ENCODE measurements at places on chromosomes 5 and 9.

- DNase-seq, result no peak
These were observed 4.0 kb downstream of the ZBED3 start for GRCh38 chr5:77083088-77083487.

- DNase-seq, result peak; percentile 26
These were observed 93.4 kb downstream of the RXRA start for GRCh38 chr9:134419684-134420076.

- no peak for DNase-seq
These were observed 49.6 kb upstream of the ADAMTS19 start for GRCh38 chr5:129410488-129410887.

DNA sequence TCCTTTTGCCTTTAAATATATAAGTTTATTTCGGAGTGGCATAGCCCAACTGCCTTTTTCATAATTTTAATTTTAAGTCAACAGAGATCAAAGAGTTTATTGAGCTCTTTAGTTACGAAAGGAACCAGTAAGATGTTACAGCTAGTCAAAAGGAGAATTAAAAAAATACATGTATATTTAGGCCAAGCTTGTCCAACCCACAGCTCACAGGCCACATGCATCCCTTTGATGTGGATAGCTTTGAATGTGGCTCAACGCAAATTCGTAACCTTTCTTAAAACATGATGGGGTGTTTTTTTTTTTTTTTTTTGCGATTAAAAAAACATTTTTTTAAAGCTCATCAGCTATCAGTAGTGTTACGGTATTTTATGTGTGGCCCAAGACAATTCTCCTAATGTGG lies 50.2 kb upstream of the IL31RA start:
- DNase-seq, result no peak

- DNase-seq, result no peak
These were observed 24.9 kb upstream of the DCAF12 start for GRCh38 chr9:34151398-34151797.

- DNase-seq, result peak; percentile 12
These were observed 151.6 kb upstream of the MEF2C start for GRCh38 chr5:89034588-89034987.

GRCh38 chr5:137856201-137856600 lies 11.5 kb upstream of the MYOT start:
- DNase-seq, result no peak

- no peak for DNase-seq
These were observed 68.4 kb downstream of the GAPVD1 start for GRCh38 chr9:125329978-125330377.

DNA sequence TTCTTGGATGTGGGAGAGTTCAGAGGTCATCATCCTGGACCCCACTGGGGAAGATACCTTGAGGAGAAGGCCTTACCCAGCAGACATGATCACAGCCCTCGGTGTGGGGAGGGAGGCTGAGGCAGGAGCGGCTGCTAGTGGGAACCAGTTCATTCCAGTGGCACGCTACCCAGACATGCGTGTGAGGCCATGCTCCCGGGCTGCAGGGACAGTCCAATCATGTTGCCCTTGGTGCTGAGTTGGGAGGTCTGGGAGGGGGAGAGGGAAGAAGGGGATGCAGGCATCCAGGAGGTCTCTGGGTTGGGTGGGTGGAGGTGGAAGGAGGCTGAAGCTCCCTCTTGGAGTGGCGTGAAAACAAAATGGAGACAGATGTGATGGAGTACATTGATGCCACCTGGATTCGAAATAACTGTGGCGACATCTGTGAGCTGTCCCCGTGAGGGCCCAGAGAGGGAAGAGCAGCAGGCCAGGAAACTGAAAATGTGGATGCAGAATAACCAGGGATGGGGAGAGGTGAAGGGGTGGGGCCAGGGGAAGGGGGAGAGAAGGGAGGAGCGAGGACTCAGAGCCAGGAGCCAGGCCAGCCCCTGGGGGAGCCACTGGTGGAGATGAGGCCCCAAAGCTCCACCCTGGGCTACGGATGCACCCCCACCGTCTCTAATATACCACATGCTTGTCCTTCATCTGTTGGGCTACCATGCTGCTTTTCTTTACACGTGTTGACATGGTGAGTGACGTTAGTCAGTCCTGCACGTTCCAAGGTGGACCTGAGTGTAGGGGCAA lies 16.2 kb downstream of the NDUFS6 start:
- no peak for DNase-seq

GRCh38 chr5:10793785-10794184 lies 32.8 kb upstream of the DAP start:
- no peak for DNase-seq

GRCh38 chr5:176817369-176817840 lies 7.0 kb downstream of the UNC5A start:
- DNase-seq, result no peak

- no peak for DNase-seq
These were observed 143.9 kb upstream of the SLC1A3 start for GRCh38 chr5:36462295-36463021.

DNA sequence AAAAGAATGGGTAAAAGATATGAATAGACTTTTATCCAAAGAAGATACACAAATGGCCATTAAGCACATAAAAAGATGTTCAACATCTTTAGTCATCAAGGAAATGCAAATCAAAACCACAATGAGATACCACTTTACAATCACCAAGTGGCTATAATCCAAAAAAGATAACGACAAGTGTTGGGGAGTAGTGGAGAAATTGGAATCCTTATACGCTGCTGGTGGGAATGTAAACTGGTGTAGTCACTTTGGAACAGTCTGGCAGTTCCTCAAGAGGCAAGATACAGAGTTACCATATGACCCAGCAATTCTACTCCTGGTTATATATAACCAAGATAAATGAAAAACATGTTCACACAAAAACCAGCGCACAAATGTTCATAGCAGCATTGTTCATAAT lies 234.9 kb downstream of the SPATA31D1 start:
- no peak for DNase-seq

DNA sequence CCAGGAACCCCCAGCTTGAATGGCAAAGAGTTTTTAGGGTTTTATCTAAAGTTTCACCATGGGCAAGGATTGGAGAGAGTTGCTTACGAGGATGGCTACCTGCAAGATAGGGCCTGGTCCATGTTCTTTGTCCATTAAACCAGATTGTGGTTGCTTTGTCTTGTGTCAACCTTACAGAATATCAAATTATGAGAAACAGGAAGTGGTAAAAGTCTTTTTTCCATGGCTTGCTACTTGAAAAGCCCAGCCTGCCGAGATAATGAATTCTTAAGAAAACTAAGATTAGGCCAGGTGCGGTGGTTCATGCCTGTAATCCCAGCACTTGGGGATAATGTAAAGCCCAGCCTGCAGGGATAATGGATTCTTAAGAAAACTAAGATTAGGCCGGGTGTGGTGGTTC lies 24.4 kb downstream of the ZNF474 start:
- DNase-seq, result no peak

DNA sequence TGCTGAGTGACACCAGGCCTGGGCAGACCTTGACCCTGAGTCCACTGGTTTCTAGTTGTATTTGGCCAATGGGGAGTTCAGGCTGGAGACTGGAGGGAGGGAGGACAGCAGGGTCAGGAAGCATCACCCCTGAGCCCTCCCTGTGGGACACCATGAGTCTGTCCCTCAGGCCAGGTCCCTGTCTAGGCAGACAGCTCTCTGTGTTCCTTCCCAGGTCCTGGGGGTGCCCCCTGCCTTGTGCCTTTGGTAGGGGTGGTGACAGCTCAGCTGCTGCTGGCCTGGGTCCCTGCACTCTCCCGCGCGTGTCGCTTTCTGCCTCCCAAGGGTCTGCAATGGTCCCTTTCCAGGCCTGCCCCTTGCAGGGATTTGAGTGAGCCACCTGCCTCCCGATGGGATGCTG lies 125.5 kb downstream of the OLFM1 start:
- DNase-seq, result no peak

DNA sequence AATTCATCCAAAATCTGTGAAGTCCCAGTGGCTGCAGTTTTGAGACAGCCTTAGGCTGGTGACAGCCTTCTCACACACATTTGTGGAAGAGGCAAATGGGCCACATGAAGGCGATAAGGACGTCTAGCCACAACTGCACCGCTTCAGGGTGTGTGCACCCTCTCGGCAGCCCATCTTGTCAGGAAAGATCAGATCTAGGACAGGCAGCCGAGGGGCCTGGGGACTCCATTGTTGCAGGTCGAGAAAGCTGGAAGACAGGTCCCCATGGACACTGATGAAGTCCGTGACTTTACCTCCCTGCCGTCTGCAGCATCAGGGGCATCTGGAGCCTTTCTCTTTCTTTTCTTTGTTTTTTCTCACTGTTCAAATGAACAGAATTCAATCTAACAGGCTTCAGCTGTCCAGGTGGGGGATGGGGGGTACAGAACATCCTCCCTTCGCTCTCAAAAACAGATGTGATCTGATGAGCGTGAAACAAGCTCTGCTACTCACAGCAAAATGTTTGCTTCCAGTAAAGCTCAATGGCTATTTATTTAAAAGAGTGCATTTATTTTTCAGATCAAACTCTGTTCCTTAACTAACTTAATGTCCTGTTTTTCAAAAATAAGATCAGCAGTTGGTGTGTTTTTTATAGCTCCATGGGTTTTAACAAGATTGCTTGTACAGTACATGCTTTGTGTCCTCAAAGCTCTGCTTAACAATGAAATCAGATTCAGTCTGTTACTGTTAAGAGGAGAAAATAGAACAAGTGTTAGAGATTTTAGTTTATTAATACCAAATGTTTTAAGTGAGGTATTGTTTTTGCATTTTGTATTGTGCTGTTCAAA lies 111.8 kb upstream of the OTULINL start:
- no peak for DNase-seq
